ENCODE measurements at places on chromosomes 1 and 21. TPM values are rescaled to one million over a fixed set of nuclear protein-coding genes. Genes with fewer than 3 reads are reported as not detected.

Gene KCNJ9
- total RNA-seq, result 0.13 TPM

Gene FOXO6
- not detected for total RNA-seq

Gene TTC22
- not detected for total RNA-seq

Gene CAMK1G
- total RNA-seq, result 0.11 TPM

DNA sequence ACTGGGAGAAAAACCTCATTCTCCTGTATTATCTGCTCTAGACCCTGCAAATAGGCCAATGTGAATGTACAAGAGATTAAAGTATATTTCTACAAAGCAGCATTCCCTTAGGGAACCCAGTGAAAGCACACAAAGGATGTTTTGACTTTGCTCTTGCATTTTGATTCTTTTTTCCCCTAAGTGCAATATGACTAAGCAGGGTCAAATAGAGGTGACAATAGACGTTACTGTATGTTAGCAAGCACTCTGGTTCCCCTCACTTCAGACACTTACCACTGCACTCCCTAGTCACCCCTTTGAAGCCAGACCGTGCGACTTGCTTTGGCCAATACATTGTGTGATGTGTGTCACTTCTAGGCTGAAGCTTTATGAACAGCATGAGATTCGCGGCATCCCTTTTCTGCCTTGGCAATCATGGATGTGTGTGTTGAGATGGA lies 209.7 kb downstream of the RHOU start:
- H3K27me3 ChIP-seq, result no peaks in the 10 kb centered on the region
- peak; percentile 30 for DNase-seq
- H3K27ac ChIP-seq, result no peak overlapping the region
- no peaks in the 10 kb centered on the region for H3K4me1 ChIP-seq
- H3K4me3 ChIP-seq, result no peak overlapping the region
- no peaks in the 10 kb centered on the region for H3K36me3 ChIP-seq

GRCh38 chr1:228242409-228242808 lies 34.6 kb downstream of the OBSCN start:
- no peak overlapping the region for H3K27ac ChIP-seq
- no peaks in the 10 kb centered on the region for H3K36me3 ChIP-seq
- no peaks in the 10 kb centered on the region for H3K4me1 ChIP-seq
- H3K27me3 ChIP-seq, result no peaks in the 10 kb centered on the region
- no peak for DNase-seq

DNA sequence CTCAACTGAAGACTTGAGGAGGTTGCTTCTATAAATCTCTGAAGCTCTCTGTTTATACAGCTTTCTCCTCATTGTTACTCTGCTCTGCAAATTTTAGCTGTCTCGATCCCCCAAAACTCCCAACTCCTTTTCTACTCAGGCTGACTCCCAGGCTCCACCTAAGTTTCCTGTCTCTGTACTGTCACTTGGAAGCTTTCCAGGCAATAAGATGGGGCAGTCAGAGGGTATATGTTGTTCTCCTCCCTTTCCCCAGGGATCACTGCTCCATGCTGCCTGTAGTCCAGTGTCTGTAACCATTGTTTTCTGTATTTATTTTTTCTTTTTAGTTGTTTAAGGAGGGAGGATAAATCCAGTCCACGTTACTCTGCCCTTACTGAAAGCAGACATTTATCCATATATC lies 13.4 kb downstream of the TSNAX start:
- no peak overlapping the region for H3K4me3 ChIP-seq
- no peak overlapping the region for H3K27ac ChIP-seq
- no peaks in the 10 kb centered on the region for H3K4me1 ChIP-seq
- H3K36me3 ChIP-seq, result peaks cover 42% of the 10 kb centered on the region
- H3K27me3 ChIP-seq, result no peaks in the 10 kb centered on the region

DNA sequence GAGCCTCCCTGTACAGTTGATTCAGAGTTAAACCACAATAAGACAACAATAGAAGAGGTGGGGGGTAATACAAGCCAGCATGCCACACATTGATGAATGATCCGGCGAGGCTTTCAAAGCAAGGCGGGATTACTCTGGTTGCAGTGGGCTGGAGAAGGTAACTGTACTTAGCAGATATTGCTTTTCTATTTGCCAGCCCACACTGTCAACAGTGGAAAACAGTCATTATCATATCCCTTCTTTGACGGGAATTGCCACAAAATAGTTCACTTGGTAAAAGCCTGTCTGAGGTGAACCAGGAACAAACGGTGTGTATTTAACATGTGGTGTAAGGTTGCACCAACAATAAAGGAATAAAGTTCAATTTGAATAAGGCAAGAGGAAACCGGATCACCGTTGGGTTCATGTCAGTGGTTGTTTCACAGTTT lies 5.8 kb upstream of the KCNJ15 start:
- H3K27ac ChIP-seq, result no peak overlapping the region
- no peak overlapping the region for H3K4me3 ChIP-seq
- H3K36me3 ChIP-seq, result no peaks in the 10 kb centered on the region
- H3K4me1 ChIP-seq, result no peaks in the 10 kb centered on the region

Data from GM23248 (cell line).